ENCODE measurements at places on chromosomes 4 and X.

- no peak for DNase-seq
Observed at GRCh38 chr4:16197876-16198665, 28.2 kb downstream of the TAPT1 start.

DNA sequence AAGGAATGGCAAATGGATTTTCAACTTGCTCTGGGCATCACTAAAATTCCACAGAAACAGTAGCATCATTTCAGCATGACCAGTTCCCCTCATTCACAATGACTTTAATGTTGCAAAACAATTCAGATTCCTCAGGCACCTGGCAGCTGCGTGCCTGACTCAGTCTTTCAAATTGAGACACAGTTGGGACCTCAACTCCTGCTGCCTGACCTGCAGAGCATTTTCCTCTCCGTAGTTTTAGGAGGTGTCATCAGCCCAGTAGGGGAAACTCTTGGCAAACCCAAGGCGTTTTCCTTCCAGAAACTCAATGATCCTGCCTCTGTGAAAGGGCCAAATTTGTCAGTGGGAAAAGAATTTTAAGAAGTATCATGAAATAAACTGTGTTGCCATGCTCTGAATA, 388.9 kb downstream of the SPRY1 start:
- no peak for DNase-seq

DNA sequence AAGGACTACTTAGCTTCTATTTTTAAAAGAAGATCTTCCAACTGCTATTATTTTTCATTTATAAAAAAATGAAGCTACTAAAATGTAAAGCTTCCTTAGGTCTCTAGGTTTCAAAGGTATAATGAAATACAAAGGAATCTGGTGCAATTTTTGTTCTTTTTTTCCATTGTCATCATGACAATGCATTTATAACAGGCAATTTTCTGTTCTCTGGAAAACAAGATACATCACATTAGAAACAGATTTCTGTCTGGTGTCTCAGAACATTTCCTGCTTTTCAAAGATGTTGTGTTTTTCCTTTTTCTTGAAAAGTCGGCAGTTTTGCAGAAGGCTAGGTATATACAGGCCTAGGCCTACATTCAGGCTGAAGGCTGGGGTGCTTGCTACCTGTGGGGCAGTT, 63.6 kb upstream of the ATP8A1 start:
- DNase-seq: no peak

- DNase-seq: no peak
Observed at GRCh38 chr4:15901007-15901406, 37.5 kb downstream of the FGFBP1 start.

GRCh38 chrX:41082783-41083182, 2.5 kb upstream of the USP9X start:
- DNase-seq: no peak

DNA sequence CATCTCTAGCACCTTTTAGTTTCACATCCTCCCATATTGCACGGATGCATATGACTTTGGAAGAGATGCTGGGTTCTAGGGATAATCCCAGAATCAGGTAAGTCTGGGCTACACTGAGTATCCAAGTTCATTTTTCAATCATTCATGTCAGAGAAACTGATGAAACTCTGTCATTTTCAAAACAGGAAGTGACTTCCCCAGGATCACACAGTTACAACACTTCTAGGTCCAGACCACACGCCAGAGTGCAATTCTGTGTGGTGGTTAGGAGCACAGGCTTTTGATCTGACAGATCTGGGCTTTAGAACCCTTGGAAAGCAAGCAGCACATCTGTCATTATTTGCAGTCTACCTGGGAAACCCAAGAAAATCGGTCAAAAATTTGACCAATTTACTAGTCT, 52.1 kb upstream of the CDKN2AIP start:
- no peak for DNase-seq

DNA sequence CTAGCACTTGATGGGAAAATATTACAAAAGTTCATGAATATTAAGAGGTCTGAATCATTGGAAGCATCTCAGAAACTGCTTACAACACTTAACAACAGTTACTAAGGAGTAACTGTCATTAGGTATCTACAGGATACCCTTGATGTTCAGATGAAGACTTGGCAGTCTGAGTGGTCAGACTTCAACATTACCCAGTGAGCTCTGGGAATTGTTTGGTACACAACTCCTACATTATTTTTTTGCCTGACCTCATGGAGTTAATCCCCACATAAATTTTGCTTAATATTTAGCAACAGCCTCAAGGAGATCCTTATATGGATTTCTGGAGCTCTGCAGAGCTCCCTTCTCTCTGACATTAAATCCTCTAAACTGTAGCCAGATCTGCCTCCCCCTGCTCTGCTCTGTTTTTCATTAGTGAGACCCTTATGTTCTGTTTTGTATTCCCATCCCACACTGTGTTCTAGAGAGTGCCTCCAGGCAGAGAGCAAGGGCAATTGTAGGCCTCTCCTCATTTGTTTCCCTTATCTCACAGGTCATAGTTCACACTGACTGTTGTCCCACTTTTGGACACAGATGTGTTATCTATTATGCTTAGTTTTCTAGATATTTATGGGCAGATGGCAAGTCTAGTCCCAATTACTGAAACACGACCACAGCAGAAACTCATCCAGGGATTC, 368.8 kb downstream of the GASK1B start:
- DNase-seq: no peak

DNA sequence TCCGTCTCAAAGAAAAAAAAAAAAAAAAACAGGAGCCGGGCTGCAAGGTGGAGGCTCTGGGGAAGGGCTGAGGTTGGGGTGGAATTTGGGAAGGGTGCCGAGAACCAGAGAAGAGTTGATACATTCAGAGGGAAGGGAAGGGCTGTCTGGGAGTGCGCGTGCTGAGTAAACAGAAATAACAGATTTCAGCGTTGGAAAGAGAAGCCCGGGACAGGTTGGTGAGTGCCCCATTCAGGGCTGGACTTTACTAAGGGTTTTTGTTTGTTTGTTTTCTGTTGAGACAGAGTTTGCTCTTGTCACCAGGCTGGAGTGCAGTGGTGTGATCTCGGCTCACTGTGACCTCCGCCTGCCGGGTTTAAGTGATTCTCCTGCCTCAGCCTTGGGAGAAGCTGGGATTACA, 1.7 kb upstream of the IL3RA start:
- no peak for DNase-seq

DNA sequence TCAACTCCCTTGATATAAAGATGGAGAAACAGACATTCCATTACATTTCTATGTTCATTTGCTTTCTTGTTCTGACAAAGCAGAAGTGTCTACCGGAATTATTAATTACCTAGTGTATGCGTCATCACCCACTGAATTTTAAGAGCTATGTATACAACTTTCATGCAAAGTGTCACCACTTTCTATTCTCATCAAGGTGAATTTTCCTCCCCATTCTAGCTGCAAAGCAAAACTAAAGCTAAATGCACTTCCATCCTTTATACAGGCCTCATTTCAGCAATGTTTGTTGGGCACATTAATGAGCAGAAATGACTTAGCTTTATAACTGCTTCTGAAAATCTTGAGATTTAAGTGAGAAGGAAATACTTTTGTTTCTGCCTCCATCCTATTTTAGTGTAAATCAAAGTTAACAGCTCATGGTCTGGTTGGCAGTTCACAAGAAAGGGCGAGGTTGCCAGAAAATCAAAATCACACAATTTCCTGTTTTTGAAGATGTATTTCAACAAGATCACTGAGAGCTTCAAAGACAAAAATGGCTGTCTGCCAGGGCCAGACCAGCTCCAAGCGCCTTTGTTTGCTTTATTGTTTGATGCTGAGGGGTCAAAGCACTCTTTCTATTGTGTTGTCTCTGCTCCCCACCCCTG, 7.2 kb upstream of the FAM9C start:
- DNase-seq: no peak

DNA sequence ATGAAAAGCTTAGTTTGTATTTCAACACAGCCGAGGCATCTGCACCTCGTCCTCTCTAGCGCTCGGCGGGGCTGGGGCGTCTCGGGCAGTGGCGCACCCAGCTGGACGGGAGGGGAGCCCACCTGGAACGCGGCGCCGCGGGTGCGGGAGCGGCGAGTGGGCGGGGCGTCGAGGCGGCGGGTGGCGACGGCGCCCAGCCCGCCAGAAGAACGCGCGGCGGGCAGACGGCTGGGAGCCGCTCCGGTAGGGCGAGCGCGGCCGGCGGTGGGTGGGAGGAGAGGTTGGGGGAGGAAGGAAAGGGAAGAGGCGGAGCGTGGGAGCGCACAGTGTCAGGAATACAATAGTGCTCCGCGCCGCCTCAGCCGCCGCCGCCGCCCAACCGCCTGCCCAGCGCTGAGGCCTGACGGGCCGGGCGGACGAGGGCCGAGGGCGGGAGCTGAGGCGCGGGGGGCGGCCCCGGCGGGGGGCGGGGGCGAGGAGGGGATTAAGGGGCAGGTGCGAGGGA, at the start of gene JADE3:
JADE3 (plus strand) TSS at position 324 of the 505 bp plus-strand sequence. CDS start 72,474 bp downstream, outside the sequence.
- no peak for DNase-seq

- DNase-seq: no peak
Observed at GRCh38 chr4:73170518-73171198, 87.9 kb downstream of the ANKRD17 start.

DNA sequence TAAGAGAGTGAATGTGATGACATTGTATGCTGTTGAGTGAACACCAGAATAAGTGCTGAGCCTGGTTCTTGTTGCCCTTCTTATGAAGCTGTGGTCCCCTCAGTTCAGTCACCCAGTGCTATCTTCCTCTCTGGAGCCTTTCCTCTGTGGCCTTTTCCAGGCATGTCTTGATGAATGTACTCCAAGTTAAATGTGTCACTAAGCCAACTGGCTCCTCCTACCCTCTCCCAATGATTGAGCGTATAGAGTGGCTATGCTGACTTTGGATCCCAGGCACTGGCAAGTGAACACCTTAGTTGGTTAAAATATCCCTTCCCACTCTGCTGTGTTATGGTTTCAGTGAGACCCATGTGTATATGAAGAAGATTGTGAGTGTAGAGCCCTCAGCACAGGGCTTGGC, 134.1 kb upstream of the MAMLD1 start:
- no peak for DNase-seq

DNA sequence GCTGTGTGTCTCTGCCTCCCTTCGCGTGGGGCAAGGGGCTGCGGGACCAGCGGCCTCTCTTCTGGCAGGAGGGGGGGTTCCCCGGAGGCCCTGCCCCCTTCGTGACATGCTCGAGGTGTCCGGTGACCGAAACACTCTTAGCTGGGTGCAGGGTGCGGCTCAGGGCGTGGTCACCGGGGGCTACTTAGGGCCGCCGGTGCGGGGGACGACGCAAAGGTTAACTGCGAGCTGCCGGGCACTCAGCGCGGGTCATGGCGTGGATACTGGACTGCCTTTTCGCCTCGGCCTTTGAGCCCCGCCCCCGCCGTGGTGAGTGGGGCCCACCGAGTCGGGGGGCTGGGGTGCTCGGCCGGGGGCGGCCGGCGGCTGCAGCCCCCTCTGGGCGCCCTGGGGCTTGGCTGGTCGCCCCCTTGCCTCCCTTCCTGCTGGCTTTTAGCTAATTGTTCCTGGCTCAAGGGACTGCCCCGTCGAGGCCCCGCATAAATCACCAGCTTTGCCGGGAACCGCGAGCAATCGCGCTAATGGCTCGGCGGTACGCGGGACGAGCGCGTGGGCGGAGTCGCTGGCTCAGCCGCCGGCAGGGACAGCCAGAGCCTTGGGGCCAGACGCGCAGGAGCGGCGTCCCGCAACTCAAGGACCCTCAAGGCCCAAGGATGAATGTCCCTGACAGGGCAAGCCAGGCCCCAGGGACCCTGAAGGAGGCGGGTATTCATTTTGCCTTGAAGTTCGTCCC, at the start of gene ARHGAP36:
ARHGAP36 (plus strand) TSS at position 211 of the 733 bp plus-strand sequence. CDS start 23,320 bp downstream, outside the sequence.
- DNase-seq: no peak

DNA sequence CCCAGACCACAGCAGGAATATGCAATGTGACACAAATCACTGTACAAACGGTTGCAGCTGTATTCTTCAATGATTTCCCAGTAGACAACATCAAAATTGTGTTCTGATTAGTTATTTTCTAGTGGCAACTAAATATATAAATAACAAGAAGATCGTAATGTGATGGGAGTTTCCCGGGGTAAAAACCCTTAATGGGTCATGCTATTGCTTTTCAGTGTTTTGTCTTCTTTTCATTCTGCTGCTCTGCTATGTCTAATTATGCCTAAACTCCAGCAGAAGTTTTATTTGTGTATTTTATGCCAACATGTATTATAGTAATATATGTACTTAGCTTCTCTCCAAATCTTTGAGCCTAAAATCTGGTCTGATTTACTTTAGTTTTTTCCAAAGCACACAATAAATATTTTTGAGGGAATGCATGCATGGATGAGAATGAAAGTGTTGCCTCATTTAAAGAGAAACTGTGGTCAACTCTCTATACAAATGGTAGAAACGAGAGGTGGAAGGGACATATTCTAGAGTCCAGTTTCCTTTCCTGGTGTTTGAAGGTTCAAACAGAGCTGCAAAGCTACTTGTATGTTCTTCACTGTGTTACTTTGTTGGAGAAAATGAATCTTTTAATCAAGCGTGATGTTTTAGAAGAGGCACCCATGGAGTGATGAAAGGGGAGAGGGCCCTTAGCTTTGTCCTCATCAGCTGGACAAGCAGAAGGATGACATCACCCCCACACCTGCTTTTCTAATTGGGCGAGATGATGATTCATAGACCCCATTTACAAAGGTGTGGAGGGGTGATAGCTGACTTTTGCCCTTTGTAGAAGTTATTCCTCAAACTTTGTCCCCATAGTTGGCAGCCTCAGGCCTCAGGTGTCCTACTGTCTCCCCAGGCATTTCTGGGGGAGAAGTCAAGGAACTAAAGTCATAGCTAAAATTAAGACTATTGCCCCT, 129.7 kb downstream of the FRAS1 start:
- no peak for DNase-seq

GRCh38 chr4:44425614-44426208, 22.9 kb downstream of the KCTD8 start:
- DNase-seq: no peak

DNA sequence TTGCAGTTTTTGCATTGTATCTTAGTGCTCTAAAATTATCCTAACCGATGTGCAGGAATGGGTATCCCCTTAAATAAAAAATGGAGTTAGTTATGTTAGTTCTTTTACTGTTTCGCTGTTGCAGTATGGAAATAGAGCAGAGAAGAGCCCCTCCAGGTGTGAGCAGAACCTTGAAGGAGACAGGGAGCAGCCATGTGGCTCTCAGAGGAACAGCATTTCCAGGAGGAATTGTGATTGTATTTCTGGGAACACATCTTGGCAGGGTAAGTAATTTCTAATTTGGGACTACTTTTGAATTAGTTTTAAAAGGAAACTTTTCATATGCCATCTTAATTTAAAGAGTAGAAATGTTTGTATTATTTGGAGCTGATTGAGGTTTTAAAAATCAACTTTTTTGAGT, 5.3 kb upstream of the CCDC158 start:
- no peak for DNase-seq

DNA sequence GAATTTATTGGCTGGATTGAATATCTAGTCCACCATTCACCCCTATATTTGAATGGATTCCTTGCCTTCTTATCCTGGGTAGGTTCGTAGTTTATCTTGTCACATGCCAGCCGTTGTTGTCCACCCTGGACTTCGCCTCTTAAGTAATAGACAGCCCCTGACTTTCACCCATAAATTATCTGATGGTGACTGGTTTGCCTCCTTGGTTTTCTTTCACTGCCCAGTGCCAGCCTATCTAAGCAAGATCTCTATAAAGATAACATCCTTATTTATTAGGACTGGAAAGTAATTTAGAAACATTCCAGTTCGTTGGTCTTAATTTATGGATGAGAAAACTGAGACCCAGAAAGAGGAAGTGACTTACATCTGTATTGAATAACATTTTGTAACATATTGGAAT, 410.3 kb downstream of the RPA4 start:
- DNase-seq: no peak

All from NCI-H187 treated with DMSO at 0.1 percent for 48 hours (cell line).